Bronchus fibroblast of lung (primary cell): ENCODE measurements at places on chromosomes 1 and 21. TPM values are rescaled to one million over a fixed set of nuclear protein-coding genes. Genes with fewer than 3 reads are reported as not detected.

CEP85 gene
- total RNA-seq = 12.4 and 13.7 TPM in 2 replicates

LMX1A gene
- total RNA-seq = not detected in 2 replicates

SCAF4 gene
- 4.9 and 6.1 TPM in 2 replicates for total RNA-seq

EXTL1 gene
- 0.30 and 0.34 TPM in 2 replicates for total RNA-seq

SDE2 gene
- total RNA-seq = 8.3 and 11.6 TPM in 2 replicates

P3H1 gene
- total RNA-seq = 131 and 133 TPM in 2 replicates

GBP7 gene
- total RNA-seq = not detected in 2 replicates

CYB5RL gene
- 5.2 and 5.4 TPM in 2 replicates for total RNA-seq

KLHDC7A gene
- total RNA-seq = not detected in 2 replicates

GPR153 gene
- 3.0 and 3.4 TPM in 2 replicates for total RNA-seq

FAM163A gene
- not detected in 2 replicates for total RNA-seq

KRTAP6-1 gene
- not detected in 2 replicates for total RNA-seq

TCHHL1 gene
- not detected in 2 replicates for total RNA-seq

TRNP1 gene
- 215 and 217 TPM in 2 replicates for total RNA-seq

S100A1 gene
- total RNA-seq = 0.15 TPM in 1 of 2 replicates, not detected in the other
